Mucosa of descending colon (tissue), 3 donors: ENCODE measurements at places on chromosomes 7 and 10. TPM values are rescaled to one million over a fixed set of nuclear protein-coding genes. Genes with fewer than 3 reads are reported as not detected.

- DNase-seq = no peak
These were observed 29.6 kb downstream of the PCBD1 start for GRCh38 chr10:70858759-70859158.

DNA sequence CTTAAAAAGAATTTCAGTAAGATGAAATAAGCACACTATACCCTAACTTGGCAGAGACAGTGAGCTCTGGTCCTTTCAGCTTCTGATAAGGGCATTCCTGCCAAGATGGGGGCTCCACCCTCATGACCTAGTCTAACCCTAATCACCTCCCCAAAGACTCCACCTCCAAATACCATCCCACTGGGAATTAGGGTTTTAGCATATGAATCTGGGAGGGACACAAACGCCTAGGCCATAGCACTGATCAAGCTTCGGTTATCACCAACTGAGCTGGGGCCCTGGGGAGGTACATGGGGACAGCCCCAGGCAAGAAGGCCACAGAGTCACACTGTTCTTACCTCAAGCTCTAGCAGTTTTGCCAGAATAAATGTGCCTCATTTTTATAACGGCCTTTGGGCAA, 31.4 kb downstream of the PALS2 start:
- DNase-seq = no peak

GRCh38 chr10:101495324-101495925, 92.6 kb downstream of the POLL start:
- DNase-seq = no peak

DNA sequence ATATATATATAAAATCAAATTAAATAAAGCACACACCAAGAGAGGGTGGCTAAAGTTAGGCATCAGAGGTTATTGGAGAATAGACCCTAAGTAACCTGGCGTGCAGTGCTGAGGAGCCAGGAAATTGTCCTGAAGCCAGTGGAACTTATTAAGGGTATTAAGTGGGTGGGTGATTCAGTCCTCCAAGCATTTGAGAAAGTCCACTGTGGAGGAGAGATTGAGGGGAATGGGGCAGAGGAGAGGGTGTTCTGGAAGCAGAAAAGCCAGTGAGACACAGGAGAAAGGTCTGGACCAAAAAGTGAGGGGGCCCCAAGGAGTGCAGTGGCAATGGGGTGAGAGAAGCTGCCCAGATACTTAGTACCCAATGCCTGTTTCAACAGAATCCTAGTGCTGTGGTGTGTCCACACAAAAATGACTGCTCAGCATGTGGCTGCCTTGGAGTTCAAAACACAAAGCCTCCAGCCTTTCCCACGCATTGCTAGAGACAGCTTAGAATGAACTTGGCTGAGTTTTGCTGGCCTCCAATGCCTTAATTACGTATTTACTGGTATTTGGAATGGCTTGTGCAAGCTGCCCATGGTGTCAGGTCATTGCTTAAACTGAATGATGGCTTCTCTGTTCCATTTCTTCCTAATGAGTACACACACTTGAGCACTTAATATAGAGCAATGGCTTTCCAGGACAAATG, 44.9 kb upstream of the CHST15 start:
- no peak for DNase-seq

DNA sequence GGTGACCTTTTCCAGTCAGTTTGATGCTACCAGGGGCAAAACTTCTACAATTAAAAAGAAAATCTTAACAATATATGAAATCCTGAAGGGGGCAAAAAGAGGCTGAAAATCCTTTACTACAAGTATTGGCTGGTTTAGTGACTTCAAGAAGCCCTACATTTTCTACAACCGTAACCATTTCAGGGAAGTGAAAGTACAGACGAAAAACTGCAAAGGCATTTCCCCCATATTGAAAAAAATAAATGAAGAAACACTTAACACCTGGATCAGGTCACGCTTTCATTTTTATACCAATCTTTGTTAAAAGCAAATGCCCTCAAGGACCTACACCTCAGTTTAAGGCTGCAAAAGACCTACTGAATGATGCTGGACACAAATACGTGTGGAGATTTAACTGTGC, 38.6 kb downstream of the IL6 start:
- no peak for DNase-seq

MKX gene
- total RNA-seq = 0.26 TPM

SP4 gene
- 6.0 TPM for total RNA-seq

- DNase-seq = no peak
These were observed 75.7 kb downstream of the DNAJC1 start for GRCh38 chr10:21927631-21928353.

GARIN1A gene
- 4.5 TPM for total RNA-seq
